Left renal pelvis (tissue), 4 donors: ENCODE measurements at places on chromosomes 7 and 10.

DNA sequence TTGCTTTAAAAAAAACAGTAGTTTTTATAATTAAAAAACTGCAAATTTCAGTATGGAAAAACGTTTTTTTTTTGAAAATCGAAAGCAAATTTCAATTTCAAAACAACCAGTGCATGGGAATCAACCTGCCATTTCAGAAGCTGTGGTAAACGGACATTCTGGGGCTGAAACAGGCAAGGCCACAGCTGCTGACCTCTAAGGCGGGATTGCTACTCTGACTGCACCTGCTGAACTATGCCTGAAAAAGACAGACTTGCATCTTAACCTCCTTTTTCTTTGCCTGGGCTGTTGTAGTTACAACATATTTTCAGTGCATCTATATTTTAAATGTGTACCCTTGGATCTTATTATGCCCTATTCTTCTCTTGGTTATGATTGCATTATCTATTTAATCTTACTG is 303.0 kb upstream of the SP8 start:
- DNase-seq, result no peak

- DNase-seq, result no peak
Observed at GRCh38 chr7:21867226-21867625, 78.5 kb downstream of the CDCA7L start.

DNA sequence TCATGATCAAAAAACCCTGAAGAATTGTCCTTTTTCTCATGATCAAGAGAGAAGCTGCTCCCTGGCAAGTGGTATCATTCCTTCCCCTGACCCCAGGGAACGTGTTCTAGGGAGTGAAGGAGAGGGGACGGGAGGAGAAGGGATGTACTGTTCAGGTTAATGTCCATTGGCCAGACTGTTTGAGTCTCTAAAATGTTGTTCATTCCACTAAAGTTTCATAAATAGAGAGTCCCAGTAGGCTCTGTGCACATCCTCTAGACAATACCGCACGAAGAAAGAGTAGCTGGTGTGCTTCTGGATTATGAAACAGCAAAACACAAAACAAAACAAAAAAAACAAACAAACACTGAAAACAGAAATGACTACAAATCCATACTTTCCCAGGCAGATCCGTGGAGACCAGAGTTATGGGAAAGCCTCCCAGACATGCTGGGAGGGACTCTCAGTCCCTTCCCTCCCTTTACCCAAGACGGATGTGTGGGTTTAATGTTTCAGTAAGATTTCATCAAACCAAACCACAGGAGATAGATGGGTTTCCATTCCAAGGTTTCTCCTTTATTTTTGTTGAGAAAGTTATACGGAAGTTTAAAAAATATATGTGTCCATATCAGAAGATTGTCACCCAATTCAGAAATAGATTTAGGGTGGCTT is 66.5 kb upstream of the TNS3 start:
- no peak for DNase-seq

GRCh38 chr10:72220637-72221036 is 4.6 kb upstream of the ASCC1 start:
- DNase-seq, result no peak

DNA sequence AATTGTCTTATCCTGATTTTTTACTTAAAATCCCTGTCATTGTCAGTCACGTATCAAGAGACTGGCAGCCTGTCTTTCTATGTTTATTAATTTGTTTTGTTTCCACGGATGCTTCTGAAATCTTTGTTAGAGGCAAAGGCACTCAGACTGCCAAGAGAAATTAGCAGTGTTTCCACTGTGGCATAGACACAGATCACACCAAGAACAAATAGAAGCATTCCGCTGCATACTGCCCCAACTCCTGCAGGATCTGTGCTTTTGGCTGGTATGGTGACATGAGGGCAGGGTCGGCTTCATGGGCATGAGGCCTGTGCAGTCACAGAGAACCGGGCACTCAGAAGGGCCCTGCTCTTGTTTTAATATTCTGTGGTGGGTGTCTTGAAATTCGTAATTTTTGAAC is 18.4 kb downstream of the CLDN12 start:
- DNase-seq, result no peak

GRCh38 chr10:118793545-118793944 is 38.8 kb upstream of the CACUL1 start:
- no peak for DNase-seq

GRCh38 chr7:36287371-36288241 is 102.1 kb upstream of the ANLN start:
- no peak for DNase-seq

- no peak for DNase-seq
Observed at GRCh38 chr10:119919826-119920225, 27.3 kb downstream of the SEC23IP start.

- no peak for DNase-seq
Observed at GRCh38 chr7:66050990-66051448, 24.6 kb upstream of the ASL start.

DNA sequence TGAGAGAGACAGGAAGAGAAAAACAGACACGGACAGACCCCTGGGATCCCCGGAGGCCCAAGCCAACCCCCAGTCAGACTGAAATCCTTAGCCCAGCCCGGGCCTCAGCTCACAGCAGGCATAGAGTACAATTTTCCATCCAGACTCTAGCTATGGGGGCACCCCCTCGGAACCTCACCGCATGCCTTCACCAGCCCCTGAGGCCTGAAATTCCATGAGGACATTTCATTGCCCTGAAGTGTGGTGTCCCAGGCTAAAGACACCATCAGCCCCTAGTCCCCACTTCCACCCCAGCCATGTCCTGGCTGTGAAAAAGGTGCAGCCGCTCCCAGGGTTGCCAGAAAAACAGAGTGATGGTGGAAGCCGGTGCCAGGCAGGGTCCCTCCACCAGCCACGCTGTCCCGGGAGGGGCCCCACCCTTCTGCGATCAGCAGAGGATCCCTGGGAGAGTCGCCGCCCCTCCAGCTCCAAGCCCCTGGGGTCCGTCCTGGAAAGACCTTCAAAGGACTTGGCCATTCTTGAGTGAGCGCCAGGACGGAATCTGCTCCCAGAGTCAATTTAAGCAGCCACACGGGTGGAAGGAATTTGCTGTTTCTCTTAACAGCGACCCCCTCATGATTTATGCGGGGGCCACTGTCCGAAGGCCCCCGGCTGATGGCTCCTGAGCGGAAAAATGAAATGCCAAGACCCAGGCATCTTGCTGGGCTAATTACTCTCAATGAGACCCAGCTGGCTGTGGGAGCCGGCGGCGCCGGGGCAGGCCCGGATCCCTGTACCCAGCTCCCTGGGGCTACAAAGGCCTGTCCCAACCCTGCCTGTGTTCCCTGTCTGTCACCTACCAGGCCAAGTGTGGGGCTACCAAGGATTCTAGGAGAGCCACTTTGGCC is 23.2 kb downstream of the MYL10 start:
- DNase-seq, result no peak

- no peak for DNase-seq
Observed at GRCh38 chr10:122859527-122859926, 13.9 kb upstream of the CUZD1 start.

DNA sequence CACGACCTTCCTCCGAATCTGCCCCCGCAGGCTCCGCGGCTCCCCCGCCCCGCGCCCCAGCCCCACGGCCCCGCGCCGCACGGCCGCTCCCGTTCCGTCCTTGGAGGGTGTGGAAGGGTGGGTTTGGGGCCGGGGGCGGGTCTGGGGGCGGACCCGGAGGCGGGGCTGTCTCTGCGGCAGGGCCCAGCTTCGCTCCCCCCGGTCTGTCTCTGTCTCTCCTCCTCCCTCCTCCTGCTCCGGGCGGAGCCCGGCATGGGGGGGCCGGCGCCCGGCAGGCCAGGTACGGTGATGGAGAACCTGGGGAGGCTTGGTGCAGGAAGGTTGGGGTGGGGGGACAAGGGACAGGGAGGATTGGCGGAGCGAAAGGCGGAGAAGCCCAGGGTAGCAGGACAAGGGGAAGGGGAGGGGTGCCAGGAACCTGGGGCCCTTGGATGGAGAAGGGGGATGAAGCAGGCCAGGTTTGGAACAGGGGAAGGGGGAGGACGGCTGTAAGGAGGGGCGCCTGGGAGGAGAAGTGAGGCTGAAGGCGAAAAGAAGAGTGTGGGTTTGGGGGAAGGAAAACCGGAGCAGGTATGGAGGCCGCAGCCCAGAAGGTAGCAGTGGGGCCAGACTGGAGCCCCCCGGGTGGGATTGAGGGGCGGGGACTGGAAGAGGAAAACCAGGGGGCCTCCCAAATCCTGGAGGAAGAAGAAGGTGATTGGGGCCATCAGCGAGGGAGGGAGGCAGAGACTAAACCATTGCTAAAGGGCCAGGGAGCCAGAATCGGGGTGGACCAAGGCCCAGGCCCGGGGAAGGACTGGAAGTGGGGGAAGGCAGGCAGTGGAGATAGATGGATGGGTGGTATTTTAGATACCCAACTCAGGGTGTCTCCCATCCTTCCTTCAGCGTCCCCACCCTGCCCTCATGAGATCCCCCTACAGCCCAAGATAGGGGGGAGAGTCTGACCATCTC is at the start of gene NYAP1:
Gene NYAP1, plus strand, starts transcription at position 206 of the 951 bp plus-strand sequence. CDS start 1,385 bp downstream, outside the sequence.
- DNase-seq, result no peak

- no peak for DNase-seq
Observed at GRCh38 chr7:117169907-117170306, 153.0 kb downstream of the WNT2 start.

- no peak for DNase-seq
Observed at GRCh38 chr7:39300276-39300675, 265.9 kb upstream of the YAE1 start.

DNA sequence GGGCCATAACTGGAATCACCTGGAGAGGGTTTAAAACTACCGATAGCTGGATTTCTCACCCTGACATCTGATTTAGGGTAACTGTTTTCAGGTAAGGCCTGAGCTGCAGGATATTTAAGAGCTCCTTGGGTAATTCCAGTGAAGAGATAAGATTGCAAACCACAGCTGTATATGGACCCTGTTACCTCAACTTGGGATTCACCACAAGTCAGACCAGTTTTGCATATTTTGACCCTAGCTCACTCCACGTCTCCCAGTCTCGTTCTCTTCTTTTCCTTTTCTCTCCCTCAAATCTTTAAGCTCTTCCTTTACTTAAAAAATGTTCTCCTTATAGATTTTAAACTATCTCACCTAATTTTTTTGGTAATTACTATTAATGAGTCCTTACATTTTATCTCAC is 264.4 kb downstream of the THSD7A start:
- no peak for DNase-seq

DNA sequence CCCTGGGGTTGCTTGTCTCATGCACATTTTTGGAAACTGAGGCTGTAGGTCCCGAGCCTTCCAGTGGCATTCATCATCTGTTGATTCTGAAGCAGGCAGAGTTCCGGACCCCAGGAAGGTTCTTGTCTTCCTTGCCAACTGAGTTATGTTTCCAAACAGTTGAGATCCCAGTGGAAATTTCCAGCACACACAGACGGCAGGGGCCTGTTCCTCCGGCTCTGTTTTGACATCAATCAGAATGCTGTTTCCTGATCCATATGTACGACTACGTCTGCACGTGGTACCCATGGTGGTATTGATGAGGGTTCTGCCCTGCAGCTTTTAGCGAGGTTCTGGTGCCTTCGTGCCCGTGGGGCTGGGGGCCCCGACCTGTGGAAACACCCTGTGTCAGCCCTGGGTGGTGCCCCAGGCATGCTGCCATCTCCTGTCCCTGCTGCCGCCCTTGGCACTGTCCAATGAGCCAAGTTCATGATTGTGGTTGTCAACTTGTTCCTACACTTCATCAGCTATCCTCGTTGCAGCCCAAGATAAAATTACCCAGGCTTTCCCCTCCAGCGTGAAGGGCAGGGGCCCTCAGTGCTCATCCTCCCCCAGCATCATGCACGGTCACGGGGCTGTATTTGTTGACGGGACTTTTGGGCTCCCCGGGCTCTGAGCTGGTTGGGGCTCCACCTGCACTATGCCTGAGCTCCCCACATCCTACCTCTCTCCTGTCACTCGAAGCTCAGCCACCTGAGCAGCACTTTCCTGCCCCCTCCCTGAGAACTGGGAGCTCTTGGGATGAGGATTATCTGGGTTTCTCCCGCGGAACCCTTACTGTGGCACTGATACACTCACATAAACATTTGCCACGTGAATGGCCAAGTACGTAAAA is 7.8 kb upstream of the DPYSL4 start:
- no peak for DNase-seq

DNA sequence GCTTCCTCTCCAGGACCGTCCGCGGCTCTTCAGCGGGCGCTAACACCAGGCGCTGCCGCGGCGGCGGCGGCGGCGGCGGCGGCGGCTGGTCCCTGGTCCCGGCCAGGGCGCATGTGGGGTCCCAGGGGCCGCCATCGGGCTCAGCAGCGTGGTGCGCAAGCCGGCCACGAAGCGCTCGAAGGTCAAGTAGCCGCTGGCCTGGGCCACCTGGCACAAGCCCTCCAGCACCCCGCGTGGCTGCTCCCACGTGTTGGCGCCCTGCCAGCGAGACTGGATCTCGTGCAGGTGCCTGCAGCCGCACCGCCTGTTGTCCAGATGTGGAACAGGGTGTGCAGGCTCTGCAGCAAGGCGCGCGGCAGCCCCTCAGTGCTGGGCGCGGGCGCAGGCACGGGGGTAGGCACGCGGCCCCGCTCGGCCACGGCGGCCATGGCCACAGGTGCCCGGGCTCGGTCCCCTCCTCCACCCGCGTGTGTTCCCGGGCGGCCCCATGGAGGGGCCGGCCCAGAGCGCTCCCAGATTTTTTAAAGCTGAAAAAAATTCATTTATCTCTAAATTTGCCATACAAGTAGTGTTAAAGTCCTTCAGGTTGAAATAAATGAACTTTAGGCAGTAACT is 884.2 kb upstream of the ZNF722 start:
- no peak for DNase-seq

- no peak for DNase-seq
Observed at GRCh38 chr7:14888962-14889361, 13.6 kb downstream of the DGKB start.

DNA sequence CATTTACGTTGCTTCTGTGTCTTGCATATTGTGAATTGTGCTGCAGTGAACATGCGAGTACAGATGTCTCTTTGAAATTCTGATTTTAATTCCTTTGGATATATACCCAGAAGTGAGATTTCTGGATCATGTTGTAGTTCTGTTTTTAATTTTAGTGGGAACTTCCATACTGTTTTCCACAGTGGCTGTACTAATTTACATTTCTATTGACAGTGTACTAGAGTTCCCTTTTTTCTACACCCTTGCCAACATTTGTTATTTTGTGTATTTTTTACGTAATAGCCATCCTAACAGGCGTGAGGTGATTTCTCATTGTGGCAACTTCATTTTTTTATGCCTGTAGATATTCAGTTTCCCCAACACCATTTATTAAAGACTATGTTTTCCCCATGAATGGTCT is 144.7 kb upstream of the INHBA start:
- no peak for DNase-seq

- DNase-seq, result no peak
Observed at GRCh38 chr10:68348265-68348741, 15.6 kb upstream of the PBLD start.

GRCh38 chr7:27364344-27364758 is 121.7 kb downstream of the EVX1 start:
- no peak for DNase-seq

GRCh38 chr10:62506371-62506770 is 132.2 kb downstream of the ZNF365 start:
- DNase-seq, result no peak

DNA sequence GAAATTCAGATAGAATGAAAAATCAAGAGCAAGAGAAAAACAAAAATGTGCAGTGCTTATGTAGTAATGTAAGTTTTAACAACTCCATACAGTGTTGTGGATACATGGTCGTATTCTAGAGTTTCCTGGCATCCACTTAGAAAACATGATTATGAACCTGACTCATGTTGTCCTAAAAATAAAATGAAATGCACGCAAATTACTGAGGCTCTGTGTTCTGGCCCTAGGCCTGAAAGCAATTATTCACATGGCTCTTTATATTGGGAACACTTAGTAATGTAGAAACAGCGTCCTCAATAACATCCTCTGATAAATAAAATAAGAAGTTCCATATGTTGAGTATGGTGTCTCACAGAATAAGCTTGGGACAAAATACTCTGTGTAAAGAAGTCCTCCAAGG is 200.2 kb upstream of the SEMA3E start:
- no peak for DNase-seq

- no peak for DNase-seq
Observed at GRCh38 chr7:135386776-135387175, 123.1 kb downstream of the CNOT4 start.
